ENCODE measurements at places on chromosomes 1 and 21.

DNA sequence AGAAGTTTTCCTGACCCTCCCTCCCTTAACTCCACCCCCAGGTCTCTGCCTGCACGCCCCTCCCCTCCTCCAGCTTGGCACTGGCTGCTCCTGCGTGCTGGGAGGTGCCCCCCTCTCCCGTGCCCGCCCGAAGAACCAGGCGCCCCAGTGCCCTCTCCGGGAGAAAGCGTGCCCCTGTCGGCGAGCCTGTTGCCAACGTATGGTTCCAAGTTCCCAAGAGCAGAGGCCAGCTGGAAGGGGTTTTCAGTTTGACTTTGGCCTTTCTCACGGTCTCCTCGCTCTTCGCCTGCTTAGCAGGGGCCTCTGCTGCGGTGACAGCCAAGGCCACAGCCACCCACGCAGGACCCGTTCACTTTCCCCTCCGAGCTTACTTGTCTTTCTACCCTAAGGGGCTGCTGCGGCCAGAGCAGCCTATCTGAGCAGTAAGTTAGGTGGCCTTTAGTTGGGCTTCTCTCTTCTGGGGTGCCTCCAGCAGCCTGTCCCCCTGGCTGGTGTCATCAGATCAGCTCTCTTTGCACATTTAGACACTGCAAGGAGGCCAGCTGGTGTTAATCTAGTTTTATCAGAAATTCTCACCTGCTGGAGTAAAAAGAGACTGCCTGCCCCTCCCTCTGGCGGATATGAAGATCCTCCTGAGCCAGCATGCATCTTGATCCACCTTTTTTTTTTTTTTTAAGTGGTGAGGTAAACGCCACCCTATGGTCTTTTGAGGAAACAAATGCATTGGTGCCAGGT is 1.5 kb downstream of the STUM start:
- DNase-seq: no peak

- no peak for DNase-seq
Observed at GRCh38 chr1:51950701-51951100, 39.8 kb downstream of the RAB3B start.

GRCh38 chr1:6456800-6457466 is 9.0 kb downstream of the TNFRSF25 start:
- DNase-seq: no peak

DNA sequence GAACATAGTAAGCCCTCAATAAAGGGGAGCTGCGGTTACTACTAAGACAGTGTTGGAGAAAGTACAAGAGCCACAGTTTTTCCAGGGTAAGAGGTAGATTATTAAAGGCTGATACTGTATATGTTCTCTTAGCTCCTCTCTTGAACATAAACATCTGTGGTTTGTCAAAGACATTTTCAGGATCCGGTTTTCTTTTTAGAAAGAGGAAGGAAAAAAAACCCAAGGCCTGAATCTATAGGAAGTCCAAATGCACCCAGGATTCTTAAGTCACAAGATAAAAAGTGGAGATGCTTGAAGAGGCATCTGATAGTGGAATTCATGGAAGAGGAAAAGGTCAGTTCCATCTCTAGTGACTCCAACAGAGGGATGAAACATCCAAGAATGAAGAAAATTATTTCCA is 24.6 kb upstream of the SLC45A3 start:
- DNase-seq: no peak

DNA sequence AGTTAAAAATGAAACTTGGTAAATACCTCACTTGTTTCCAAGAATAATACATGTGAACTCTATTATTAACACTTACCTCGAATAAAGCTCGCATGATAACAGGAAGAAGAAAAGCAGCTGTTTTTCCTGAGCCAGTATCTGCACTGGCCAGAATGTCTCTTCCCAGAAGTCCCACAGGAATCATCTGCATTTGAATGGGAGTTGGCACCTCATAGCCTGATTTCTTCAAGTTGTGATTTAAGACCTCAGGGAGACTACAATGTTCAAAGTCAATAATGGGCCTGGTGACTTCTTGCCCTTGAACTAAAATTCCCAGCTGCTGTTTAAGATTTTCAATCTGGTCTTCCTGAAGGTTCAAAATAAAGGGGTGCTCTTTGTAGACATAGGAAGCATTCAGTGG is 3.8 kb downstream of the DDX59 start:
- no peak for DNase-seq

DNA sequence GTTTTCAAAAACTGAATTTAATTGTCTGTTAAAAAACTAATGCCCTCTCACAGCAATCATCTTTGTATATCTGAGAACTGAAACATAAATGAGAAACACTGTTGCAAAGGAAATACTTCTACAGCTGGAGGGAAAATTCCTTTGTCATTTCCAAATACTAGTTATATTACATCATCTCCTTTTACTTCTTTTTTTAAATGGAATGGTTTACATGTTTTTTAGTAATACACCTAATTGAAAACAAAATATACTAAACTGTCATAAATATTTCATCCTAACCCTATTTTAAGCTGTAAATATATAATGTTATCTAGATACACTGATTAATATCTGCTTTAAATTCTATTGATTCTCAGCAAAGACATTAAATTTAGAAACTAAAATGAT is 19.1 kb downstream of the CDC42BPA start:
- no peak for DNase-seq

GRCh38 chr1:196856053-196856452 is 31.8 kb upstream of the CFHR4 start:
- no peak for DNase-seq

DNA sequence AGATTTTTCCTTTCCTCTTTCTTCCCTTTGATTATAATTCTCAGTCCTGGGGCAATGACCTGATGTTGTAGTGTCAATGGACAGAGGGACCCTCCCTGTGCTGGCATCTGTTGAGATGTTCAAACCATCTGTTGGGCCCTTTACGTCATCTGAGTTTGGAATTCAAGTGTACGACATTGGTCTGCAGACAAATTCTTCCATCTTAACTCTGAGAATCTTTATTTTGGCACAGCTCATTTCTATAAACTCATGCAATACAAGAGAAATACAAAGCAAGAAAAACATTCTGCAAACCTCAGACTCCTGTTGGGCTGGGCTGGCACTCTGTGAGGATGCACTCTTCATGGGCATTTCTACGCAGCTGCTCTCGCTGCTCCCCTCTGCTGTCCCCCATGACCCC is 54.2 kb downstream of the IFI44 start:
- no peak for DNase-seq

DNA sequence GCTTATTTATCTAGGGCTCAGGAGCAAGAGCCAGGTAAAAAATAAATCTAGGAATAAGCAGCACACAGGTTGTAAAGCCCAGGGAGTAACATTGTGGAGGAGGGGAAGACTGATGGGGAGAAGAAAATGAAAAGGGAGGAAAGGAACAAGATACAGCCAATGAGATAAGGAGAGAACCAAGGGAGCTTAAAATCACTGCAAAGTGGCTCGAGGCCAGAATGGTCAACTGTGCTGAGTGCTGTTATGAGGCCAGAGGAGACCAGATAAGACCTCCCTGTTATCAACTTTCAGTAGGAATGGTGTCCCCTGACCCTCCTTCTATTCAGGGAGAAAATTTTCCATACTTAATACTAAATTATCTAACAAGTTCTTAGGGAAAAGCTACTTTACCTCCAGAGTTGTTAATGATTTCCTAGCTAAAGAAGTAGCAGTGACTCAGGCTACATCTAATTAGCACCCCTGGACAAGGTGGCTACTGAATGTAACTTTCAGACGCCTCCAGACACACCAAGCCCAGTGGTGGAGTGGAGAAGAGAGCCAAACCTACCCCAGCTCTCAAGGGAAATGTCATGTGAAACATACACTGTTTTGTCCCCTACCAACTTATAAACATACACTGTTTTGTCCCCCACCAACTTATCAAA is 25.5 kb downstream of the ENAH start:
- DNase-seq: no peak

- no peak for DNase-seq
Observed at GRCh38 chr1:52534928-52535764, 17.7 kb downstream of the TUT4 start.

- no peak for DNase-seq
Observed at GRCh38 chr1:213840575-213840974, 147.2 kb upstream of the PROX1 start.

DNA sequence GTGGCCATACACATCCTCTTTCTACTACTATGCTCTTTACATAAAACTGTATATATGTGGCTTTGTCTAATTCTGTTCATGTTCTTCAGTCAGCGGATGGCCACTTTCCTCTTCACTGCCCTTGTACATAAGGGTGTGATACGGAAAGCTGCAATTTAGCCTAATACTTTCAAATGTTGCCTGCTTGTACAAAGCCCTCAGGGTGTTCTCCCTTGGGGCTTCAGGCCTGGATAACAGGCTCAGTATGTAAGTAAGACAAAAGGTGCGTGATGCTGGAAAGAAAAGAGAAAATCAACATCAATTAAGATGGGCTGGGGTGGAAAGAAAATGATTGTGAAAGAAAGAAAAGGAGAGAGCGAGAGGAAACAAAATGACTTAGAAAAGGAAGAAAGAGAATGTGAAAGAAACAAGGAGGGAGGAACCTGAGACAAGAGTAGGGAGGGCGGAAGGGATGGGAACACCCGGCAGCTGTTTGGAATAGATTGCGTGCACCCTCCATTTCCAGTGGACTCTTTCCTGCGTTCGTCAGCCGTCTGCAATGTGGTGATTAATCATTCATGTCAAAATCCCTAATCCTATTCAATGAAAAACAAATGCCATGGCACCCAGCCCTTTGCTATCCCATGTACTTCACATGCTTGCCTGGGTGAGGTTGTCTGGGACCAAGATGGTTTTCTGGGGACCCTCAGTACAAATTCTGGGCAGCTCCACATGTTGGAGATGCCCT is 553.6 kb downstream of the NUF2 start:
- DNase-seq: no peak

DNA sequence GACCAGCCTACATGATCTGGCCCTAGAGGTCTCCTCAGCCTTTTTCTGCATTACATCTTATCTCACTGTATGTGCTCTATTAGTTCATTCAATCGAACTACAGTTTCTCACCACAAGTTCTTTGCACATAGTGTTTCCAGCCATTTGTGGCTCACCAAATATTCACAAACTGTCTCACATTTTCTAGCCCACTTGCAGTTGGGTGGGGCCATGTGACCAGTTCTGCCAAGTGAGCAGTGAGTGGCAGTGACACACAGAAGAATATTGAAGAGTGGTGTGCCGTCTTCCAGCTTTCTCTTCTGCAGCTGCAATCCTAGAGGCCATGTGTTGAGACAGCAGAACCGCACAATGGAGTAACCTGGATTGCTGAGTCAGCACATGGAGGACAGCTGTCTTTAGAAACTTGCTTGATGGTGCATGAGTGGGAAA is 103.2 kb upstream of the ZNF644 start:
- DNase-seq: no peak

- DNase-seq: no peak
Observed at GRCh38 chr1:56137521-56138505, 441.6 kb downstream of the PLPP3 start.

- no peak for DNase-seq
Observed at GRCh38 chr1:10685196-10685807, 111.1 kb downstream of the CASZ1 start.

DNA sequence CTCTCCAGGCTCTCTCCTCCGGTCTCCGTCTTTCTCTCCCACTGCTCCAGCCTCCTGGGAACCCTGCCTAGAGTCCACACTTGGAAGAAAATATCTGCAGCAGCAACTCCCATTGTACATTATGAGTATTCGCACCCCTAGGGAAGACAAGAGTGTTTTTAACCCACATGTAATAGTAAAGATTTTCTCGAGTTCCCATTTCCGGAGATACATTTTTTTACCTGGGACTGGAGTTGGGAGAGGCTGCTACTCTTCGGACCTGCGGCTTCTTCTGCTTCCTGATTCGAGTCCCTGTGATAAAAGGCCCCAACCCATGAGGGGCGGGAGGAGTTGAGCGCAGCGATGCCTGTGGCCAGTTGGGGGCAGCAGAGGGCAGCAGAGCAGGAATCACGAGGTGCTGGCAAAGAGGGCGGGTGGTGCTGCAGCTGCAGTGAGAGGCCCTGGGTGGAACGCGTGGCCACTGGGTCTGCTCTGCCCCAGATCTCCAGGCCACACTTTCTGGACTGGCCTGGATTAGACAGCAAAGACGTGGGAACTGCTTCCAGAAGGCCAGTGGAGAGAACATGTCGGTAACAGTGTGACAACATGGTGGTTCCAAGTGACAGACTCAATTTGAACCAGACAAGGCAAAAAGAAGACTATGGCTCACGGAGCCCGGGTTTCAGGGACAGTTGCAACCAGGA is 221.0 kb upstream of the CSF3R start:
- DNase-seq: peak; percentile 23

DNA sequence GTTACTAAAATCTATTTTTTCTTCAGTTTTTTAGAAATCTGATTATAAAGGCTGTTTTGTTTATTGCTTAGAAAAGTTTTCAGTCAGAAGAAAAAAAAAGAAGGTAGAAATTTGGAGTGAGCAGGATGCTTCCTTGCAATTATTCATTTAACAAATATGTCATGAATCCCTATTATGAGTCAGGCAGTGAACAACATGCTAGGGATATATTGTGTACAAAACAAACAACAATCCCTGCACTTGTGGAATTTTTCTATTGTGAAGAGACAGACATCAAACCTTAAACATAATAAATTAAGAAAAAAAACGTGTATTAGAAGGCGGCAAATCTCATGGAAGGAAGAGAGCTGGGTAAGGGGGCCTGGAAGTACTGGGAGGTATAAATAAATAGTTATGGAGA is 664.1 kb upstream of the CAMK1G start:
- DNase-seq: no peak

DNA sequence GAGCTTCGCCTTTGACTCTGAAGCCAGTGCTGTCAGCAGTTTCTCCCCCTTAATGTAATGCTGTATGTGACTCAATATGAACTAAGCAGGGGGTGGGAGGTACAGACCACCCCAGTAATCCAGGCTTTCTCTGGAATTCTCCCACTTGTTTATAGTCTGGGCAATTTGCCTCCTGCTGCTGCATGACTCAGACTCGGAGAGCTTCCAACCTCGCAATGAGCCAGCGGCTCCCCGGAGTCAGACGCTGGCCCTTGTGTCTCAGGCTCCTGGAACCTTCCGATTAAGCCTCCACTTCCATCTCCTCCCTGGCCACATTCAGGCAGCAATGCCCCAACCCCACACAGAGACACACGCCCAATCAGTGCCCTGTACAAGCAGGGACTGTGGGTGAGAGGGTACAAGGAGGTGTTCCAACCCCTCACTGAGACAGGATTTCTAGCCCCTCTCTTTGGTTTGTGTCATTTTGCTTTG is 471.7 kb upstream of the VAMP3 start:
- no peak for DNase-seq
